Astrocyte of the spinal cord (primary cell): ENCODE measurements at places on chromosomes 3 and 15.

DNA sequence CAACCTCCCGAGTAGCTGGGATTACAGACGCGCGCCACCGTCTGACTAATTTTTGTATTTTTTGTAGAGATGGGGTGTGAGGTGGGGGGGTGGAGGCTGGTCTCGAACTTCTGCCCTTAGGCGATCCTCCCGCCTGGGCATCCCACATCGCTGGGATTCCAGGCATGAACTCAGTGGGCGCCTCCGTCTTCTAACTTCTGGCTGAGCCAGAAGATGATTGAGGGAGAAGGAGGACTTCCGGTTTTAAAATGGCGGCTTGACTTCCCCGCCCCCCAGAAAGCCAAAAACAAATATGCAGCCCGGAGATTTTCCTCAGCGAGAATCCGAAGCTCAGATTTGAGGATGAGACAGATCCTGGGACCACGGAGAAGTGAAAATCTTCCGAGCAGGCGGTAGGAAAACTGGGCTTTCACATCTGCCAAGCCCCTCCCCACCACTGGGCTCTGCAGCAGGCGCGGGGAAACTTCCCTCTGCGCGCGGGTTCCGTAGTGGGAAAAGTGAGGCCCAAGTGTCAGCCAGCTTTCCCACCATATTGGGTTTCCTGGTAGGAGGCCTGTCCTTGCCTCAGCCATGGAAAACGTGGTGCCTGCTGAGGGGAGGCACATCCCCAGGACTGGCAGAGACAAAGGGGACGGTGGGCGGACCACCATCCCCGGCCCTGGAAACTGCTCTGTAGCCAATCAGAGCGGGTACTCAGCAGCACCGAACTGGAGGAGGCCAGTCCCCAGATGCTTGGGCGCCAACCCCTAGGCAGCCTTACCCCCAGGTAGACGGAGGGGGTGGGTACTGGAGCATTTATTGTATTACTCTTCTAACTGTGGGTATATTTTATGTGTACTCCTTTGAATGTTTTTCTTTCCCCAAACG lies 17.3 kb downstream of the CHST14 start:
- DNase-seq, result no peak

DNA sequence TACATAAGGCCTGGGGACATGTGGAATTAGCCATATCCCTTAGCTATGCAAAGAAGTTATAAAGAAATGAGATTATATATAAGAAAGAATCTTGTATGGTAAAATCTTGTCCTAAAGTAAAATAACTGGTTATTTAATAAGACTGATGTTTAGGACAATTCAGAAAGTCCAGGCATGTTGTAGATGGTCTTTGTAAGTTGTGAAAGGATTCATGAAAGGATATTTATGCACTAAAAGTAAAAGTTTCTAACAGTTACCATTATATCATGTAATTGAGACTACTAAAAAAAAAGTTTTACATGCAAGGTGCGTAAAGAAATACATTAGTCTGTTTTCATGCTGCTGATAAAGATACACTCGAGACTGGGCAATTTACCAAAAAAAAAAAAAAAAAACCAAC lies 146.3 kb downstream of the FMN1 start:
- no peak for DNase-seq

GRCh38 chr3:128563439-128563838 lies 70.4 kb upstream of the GATA2 start:
- no peak for DNase-seq

GRCh38 chr15:88526247-88526879 lies 20.1 kb downstream of the DET1 start:
- DNase-seq, result no peak

- DNase-seq, result no peak
Measured at GRCh38 chr15:27787931-27788330, 311.2 kb downstream of the OCA2 start.
